ENCODE measurements at places on chromosomes 1 and 21.

DNA sequence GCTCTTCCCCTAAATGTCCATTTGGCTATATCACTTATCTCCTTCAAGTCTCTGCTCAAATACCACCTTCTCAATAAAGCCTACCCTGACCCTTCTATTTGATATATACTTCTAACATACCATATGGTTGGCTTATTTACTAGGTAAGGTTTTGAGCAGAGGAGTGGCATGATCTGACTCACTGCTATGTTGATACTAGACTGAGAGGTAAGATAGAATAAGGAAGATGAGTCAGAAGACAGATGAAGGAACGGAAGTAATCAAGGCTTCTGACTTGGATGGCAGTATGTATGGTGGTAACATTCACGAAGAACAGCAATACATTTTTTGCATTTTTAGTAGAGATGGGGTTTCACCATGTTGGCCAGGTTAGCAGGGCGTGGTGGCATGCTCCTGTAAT is 4.8 kb upstream of the HRNR start:
- peak; percentile 11 for DNase-seq

- no peak for DNase-seq
These were observed 397.8 kb upstream of the VAMP3 start for GRCh38 chr1:7373251-7373650.

DNA sequence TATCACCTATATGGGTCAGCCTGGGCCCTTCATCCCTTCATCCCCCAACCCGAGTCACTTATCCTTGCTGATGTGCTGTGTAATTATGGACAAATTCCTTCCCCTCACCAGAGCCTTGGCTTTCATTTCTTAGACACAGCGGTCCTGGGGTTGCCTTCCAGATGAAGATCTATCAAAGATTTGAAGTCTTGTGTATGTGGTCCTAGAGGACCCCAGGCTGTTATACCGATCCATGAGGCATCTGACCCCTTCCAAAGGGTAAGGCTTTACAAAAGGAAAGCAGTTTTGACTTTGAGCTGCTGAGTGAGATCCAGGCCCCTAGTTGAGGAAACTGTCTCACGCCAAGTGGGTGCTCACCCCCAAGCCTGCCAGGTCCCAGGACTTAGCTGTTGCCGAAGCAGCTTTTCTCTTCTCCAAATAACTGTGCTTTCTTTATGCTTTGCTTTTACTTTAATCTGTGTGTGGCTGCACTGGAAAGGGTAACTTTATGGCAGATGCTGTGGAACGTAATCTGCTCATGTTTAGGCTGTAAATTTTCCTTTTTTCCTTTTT is 37.6 kb downstream of the MAN1C1 start:
- no peak for DNase-seq

GRCh38 chr1:198272492-198272891 is 115.7 kb downstream of the NEK7 start:
- DNase-seq = no peak

DNA sequence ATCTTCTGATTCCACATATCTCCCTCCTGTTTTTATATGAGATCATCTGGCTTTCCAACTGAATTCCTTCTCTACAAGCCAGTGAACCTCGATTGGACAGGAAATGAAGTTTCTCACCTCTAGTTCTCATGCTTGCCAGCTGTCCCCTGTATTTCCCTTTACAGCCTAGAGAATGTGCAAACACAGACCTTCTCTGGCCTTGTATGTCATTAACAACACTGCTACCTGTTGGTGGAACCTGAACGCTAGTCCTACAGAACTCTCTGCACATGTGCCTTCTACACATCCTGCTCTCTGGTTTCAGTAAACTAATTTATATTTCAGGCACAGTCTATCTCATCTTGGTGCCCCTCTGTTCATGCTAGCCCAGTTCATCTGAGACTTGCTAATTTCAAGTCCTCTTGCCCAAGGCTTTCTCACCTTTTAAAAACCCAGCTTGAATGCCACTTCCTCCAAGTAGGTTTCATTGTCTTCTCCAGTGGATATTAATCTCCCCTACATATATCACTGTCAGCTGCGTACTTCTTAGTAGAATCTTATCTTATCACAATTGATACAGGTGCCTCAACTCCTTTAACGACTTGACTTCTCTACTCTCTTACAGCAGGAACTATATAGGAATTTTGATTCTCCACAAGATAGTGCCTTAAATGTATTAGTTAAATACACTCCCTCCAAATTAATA is 549.9 kb downstream of the PLPP3 start:
- no peak for DNase-seq

GRCh38 chr1:165883056-165883455 is 55.6 kb downstream of the UCK2 start:
- DNase-seq = no peak

DNA sequence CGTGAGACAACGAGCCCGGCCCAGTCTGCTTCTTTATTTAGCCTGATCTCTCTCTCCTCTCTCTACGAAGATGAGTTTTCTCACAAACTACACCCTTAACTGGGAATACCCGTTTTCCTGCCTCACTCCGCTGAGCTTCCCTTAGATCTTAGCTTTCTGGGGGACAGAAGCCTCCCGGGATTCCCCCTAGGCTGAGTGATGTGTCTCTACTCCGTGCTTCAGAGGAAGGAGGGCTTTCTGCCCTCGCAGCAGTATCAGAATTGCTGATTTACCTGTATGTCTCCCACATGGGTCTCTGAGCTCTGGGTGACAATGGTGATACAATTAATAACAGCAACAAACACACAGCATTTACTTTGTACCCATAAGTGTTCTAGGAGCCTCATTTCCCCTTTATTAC is 1.0 kb downstream of the ZBTB17 start:
- DNase-seq = no peak

- no peak for DNase-seq
These were observed 13.5 kb downstream of the RCC2 start for GRCh38 chr1:17425806-17426600.

GRCh38 chr1:89659322-89660081 is 26.6 kb downstream of the LRRC8C start:
- peak; percentile 44 for DNase-seq

GRCh38 chr1:226449823-226450222 is 41.9 kb upstream of the PARP1 start:
- DNase-seq = no peak

GRCh38 chr1:9340172-9340854 is 47.6 kb downstream of the SPSB1 start:
- peak; percentile 41 for DNase-seq

DNA sequence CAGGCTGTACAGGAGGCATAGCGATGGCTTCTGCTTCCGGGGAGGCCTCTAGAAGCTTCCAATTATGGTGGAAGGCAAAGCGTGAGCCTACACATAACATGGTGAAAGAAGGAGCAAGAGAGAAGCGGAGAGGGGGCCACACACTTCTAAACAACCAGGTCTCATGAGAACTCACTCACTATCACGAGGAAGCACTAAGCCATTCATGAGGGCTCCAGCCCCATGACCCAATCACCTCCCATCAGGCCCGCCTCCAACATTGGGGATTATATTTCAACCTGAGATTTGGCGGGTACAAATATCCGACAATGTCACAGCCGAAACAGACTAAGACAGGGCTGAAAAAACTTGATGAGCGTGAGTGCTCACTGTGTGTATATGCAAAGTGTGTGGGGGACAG is 89.3 kb upstream of the CNIH3 start:
- DNase-seq = no peak

DNA sequence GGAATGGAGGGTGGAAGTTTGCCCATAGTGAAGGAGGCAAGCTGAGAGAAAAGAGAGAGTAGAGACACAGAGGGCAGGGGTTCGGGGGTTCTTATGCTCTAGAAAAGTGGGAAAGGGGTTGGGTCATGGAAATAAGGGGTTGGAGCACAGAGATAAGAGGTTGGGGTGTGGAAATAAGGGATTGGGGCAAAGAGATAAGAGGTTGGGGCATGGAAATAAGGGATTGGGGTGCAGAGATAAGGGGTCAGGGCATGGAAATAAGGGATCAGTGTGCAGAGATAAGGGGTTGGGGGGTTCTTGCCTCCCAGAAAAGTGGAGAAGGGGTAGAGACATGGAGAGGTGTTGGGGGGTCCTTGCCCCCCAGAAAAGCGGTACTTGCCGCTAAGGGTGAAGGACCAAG is 56.2 kb downstream of the SFPQ start:
- DNase-seq = no peak

DNA sequence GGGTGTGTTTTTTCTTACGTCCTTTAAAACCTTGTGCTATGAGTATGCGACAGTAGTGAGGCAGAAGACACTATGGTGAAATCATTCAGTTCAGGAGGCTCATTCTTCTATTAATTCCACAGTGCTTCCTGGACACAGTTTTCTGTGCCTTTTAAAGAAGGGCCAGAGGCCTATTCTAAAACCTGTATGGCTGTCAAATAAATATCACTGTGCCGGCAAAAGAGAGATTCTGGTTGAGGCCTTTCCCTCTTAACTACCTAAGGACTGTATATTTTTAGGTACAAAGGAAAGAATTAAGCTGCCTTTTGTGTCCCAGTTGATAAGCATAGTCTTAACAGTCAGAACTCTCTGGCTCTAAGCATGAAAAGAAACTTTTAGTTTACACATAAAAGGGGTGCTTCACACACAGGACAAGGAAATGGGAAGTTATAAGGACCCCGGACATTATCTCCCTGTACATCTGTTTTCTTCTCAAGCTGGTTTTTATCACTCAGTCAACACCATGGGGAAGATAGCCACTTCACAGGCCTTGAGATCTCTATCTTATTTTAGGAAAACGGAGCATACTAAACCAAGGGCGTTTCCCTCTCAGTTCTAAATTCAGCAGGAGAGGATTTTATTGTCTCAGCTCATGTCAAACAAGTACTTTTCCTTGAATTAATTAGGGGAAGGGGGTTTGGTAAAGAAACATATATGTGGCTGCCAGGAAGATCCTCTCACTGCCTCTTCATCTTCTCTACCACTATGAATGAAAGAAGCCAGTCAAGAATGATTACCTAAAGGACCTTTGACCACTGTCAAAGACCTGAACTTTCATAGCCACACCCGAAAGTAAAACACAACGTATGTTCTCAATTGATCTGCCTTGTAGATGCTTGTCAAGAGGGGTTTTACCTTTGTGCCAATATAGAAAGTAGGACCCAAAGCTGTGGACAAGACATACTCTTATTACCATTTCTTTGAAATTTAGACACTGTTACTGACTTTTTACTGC is 71.4 kb upstream of the HSPA13 start:
- DNase-seq = no peak

GRCh38 chr1:241821363-241821762 is 26.6 kb upstream of the EXO1 start:
- DNase-seq = peak; percentile 83

DNA sequence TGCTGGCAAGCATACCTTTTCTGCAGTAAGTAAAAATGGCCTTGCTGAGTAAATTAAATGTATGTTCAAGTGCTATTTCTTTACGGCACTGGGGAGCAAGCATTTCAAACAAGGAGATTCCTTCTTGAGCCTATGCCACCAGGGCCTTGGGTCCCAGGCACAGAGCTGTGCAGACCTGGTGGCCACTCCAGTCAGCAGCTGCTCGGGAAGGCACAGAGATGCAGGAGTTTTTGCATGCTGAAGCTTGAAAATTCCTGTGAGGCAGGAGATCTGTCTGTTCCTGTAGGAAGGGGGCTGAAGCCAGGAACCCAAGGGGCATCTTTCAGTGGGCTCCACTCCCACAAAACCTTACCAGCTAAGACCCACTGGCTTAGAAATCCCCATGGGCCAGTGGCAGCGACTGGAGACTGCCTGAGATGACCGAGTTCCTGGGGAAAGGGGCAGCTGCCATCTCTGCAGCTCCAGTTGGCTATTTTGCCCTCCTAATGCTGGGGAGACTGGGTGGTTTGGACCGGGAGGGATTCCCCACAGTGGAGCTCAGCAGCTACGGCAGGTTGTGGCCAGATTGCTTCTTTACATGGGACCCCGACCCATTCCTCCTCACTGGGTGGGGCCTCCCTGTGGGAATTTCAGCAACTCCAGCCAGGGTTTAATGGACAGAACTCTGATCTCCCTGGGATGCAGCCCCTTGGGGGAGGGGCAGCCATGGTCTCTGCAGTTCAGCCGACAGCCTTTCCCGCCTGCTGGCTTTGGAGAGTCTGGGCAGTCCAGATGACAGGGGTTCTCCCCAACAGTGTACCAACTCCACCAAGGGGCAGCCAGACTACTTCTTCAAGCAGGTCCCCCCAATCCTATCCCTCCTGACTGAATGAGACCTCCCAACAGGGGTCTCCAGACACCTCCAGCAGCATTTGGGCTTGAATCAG is 8.4 kb upstream of the PGBD2 start:
- no peak for DNase-seq

DNA sequence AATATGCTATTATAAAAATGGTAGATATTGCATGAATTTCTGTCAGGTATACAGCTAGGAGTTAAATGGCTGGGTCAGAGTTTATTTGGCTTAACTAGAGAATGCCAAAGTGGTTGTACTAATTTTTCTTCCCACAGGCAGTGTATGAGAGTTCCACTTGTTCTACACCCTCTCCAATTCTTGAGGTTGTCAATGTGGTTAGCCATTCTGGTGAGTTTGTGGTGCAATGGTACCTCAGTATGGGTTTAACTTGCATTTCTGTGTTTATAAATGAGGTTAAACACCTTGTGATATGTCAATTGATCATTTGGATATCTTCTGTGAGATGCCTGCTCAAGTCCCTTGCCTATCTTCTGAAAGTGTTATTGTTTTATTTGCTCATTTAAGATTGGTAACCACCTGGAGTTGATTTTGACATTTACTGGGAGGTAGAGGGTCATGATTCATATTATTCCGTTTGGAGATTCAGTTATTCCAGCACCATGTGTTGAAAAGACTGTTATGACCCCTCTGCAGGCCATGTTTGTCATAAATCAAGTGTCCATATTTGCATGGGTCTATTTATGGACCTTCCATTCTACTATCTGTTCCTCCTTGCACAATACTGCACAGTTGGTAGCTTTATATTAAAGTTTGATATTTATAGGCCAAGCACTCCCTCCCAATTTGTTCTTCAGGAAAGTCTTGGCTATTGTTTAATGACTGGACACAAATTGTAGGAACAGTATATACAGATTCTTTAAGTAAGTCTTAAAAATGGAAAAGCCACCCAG is 5.8 kb downstream of the FALEC start:
- no peak for DNase-seq

GRCh38 chr1:12001249-12001917 is 17.9 kb upstream of the MIIP start:
- peak; percentile 55 for DNase-seq

DNA sequence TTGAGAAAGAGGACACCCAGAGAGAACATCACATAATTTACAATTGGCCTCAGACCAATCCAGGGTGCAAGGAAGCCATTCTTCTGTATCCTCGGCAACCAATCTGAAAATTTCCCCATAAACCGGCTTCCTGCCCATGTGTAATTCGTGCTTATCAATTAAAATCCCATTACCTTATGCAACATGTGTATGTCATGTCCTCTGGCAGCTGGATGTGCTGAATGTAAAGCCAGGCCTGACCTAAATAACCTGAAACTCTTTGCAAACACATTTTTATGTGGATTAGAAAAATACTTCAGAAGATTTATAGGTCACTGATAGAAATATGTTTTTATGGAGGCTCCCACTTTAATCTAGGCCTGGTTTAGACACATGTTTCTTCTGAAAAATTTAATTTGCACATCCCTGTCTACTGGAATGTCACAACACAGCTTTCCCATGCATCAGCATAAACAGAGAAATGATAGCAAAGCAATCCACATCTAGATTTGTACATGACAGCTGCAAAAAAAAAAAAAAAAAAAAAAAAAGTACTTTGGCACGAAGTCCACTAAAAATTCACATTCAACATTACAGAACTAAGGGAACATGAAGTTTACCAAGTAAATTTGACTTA is 69.4 kb upstream of the SAMSN1 start:
- no peak for DNase-seq

GRCh38 chr1:22221233-22221780 is 78.4 kb upstream of the WNT4 start:
- DNase-seq = no peak

Measured in fibroblast of mammary gland (primary cell).